NCI-H1930 (cell line): ENCODE measurements at places on chromosomes 4 and X.

GRCh38 chr4:102318526-102318925 is 26.8 kb downstream of the SLC39A8 start:
- no peak for DNase-seq

GRCh38 chr4:16967722-16968121 is 69.3 kb upstream of the LDB2 start:
- DNase-seq: no peak

DNA sequence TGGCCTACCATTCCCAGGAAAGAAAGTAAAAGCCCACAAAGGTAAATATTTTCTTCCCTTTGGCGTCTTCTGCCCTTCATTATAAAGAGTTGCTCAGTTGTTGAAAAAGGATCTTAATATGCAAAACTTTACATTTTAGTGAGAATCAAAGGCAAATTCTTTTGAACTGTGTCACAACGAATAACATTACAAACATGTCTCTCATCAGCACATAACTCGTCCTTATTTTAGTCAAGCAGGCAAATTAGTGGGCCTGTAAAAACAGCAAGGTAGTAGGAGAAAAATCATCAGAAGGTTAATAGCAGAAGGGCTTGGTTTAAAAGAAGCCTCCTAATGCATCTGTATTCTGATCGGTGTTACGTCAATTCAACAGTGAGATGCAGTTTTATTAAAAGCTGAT is 647.3 kb upstream of the DIPK2B start:
- no peak for DNase-seq

- no peak for DNase-seq
Observed at GRCh38 chr4:146029147-146029546, 90.5 kb upstream of the ZNF827 start.

- no peak for DNase-seq
Observed at GRCh38 chr4:34148322-34148908, 2095.9 kb downstream of the ARAP2 start.

DNA sequence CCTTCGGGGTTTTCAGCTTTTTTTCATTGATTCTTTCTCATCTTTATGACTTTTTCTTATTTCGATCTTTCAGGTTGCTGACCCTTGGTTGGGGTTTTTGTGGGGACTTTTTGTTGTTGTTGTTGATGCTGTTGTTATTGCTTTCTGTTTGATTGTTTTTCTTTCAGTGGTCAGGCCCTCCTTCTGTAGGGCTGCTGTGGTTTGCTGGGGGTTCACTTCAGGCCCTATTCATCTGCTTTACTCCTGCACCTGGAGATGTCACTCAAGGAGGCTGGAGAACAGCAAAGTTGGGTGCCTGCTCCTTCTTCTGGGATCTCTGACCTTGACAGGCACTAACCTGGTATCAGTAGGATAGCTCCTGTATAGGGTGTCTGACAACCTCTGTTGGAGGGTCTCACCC is 39.9 kb upstream of the PCDH18 start:
- DNase-seq: no peak

- DNase-seq: no peak
Observed at GRCh38 chr4:105632599-105632998, 75.9 kb downstream of the INTS12 start.

DNA sequence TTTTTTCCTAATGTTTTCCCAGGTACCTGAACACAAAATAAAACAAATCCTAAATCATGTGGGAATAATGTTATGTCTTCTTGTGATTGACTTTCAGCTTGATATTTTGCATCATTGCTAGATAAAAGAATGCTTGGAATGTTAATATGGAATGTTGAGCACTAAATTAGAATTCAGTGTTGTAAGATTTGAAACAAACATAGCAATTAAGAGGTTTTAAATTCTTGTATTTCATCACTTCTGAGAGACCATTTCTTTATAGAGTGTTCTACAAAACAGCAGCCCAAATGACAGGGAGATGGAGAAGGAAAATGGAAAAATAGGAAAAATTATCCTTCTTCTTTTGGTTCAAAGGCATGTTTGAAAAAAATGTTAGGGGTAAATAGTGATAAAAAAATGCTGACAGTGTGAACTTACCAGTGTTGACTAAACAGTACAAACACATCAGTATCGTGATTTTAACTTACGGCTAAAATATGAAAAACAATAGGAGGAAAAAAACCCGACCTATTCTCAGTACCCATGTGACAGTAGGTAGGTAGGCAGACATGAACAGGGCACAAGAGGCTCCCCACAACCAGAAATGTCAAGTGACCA is 102.6 kb upstream of the PDE5A start:
- DNase-seq: no peak

DNA sequence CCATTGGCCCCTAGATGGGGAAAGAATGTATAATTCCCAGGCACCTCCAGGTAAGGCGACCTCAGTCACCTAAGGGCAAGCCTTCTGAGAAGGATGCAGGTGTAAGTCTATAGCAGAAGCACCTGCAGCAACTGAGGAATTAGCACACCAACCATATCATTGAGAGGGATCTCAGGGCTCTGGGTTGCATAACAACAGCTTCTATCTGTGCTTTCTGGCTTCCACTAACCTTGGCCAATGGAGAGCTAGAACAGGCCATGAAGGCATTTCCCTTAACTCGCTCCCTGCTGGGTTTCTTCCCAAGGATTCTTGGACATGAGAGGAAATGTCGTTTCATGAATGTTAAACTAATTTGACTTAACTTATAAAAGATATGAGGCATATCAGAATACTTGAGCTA is 177.8 kb upstream of the GK2 start:
- no peak for DNase-seq

DNA sequence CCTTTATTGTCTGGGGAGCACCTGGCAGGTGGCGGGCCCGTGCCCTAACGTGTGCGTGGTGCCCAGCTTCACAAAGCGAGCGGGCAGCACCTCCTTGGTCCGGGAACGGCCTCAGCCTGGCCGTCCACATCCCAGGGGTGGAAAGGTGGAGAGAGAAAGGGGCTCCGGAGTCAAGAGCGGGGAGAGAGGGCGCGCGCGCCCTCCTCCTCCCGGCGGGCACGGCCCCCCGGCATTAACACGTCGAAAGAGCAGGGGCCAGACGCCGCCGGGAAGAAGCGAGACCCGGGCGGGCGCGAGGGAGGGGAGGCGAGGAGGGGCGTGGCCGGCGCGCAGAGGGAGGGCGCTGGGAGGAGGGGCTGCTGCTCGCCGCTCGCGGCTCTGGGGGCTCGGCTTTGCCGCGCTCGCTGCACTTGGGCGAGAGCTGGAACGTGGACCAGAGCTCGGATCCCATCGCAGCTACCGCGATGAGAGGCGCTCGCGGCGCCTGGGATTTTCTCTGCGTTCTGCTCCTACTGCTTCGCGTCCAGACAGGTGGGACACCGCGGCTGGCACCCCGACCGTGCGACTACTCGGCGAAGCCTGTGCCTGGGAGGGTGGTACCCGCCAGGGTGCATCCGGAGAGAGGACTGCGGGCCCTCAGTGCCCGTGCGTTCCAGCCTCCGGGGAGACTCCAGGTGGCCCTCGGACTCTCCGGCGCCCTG is at the start of gene KIT:
TSS of gene KIT (plus strand) at position 407 of the 701 bp plus-strand sequence. CDS start at position 465, 58 bp downstream.
- peak; percentile 100 for DNase-seq

DNA sequence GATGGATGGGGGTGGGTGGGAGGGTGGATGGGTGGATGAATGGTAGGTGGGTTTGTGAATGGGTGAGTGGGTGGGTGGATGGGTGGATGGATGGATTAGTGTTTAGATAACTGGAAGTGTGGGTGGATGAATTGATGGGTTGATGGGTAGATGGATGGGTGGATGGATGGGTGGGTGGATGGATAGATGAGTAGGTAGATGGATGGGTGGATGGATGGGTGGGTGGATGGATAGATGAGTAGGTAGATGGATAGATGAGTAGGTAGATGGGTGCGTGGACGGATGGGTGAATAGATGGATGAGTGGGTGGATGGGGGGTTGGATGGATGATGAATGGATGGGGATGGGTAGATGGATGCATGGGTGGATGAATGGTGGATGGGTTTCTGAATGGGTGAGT is 20.3 kb upstream of the ASMTL start:
- no peak for DNase-seq

DNA sequence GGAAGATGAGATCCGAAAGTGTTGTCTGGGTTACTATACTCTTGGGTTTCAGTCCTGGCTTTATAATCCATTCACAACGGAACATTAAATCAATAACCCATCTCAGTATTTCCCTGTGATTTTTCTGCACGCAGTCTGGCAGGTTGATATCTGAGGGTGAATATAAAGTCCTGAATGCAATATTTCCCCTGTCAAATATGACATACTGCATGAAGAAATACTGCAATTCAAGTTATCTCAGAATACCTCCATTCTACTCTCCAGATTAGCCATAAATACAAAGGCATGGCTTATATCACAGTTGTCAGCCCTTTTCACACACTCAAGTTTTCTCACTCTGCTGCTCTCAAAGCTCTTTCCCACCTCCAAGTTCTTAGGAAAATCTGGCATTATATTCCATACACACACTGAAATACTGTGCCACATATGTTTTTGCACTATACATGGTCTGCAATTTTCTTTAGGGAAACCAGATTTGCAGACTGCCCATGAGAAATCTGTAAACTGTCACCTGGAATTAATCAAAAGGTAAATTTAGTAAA is 64.7 kb downstream of the WDFY3 start:
- DNase-seq: no peak
